ENCODE measurements at places on chromosomes 13 and 19.

DNA sequence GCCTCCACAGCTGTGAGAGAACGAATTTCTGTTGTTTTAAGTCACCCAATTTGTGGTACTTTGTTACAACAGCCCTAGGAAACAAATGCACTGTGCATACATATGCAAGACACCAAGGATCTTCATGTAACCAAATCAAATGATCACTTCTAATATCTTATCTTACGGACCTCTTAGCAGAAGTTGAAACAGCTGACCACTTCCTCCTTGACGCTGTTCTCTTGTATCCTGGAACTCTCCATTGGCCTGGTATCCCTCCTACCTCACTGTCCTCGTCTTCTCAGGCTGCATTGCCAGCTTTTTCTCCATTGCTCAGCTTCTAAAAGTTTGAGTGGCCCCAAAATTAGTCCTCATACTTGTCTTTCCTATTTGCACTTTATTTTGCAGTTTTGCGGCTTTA lies 200.4 kb downstream of the DLEU7 start:
- no peak for DNase-seq

DNA sequence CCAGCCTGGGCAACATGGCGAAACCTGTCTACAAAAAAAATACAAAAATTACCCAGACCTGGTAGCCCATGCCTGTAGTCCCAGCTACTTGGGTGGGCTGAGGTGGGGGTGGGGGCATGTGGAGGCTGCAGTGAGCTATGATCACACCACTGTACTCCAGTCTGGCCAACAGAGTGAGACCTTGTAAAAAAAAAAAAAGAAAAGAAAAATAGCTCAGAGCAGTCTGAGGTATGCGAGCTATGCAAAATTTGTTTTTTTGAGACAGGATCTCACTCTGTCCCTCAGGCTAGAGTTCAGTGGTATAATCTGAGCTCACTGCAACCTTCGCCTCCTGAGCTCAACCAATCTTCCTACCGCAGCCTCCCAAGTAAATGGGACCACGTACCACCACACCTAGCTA lies 7.1 kb upstream of the TOMM40 start:
- DNase-seq, result no peak

GRCh38 chr13:98650396-98651107 lies 73.6 kb upstream of the STK24 start:
- DNase-seq, result no peak

GRCh38 chr19:35592226-35592625 lies 6.3 kb downstream of the PMIS2 start:
- DNase-seq, result no peak

- DNase-seq, result no peak
Measured at GRCh38 chr19:42113641-42114348, 18.5 kb downstream of the POU2F2 start.

- no peak for DNase-seq
Measured at GRCh38 chr13:72716776-72717175, 10.7 kb downstream of the MZT1 start.

DNA sequence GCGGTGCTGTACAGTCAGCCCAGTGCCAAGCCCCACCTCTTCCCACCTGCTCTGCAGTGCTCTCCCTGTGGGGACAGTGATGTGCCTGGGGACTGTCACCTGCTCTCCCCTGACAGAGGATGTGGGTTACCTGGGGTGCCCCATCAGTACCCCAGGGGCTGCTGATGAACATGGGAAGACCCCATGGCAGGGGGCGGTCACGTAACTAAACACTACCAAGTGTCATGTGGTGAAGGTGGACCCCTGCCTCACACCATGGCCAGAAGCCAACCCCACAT lies 12.7 kb downstream of the KDM4B start:
- DNase-seq, result no peak

GRCh38 chr19:6988257-6988656 lies 33.0 kb downstream of the MBD3L2B start:
- no peak for DNase-seq

Measured in posterior cingulate gyrus (tissue), 11 donors.